ENCODE measurements at places on chromosomes 12 and 14.

- DNase-seq = no peak
Measured at GRCh38 chr14:72599579-72600470, 294.1 kb downstream of the DPF3 start.

DNA sequence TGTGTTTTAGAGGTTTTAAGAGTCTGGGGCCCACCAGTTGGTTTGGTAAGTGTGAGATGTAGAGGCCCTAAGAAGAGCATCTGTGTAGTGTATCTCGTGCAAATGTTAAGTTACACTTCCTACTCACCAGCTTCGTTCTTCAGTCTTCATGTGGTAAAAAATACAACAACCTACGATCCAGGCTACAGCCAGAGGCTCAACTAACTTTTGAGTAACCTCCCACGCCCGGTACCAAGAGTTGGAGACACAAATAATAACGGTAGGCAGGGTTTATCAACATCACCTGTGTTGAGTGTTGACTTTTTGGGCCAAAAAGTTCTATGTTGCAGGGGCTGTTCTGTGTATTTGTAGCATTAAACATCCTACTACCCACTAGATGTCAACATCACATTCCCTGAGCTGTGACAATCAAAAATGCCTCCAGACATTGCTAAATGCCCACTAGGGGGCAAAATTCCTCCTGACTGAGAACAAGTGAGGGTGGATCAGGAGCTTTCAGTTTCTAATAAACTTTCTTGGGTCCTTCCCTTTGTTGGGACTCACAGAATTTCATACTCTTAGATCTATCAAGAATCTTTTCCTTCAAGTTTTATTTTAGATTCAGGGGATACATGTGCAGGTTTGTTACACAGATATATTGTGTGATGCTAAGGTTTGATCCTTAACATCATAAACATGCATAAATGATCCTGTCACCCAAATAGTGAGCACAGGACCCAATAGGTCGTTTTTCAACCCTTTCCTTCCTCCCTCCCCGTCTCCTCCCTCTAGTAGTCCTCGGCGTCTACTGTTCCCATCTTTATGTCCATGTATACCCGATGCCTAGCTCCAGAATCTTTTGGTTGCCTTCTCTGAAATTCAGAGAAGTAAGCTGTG, 94.7 kb downstream of the SLC2A13 start:
- peak; percentile 48 for DNase-seq

DNA sequence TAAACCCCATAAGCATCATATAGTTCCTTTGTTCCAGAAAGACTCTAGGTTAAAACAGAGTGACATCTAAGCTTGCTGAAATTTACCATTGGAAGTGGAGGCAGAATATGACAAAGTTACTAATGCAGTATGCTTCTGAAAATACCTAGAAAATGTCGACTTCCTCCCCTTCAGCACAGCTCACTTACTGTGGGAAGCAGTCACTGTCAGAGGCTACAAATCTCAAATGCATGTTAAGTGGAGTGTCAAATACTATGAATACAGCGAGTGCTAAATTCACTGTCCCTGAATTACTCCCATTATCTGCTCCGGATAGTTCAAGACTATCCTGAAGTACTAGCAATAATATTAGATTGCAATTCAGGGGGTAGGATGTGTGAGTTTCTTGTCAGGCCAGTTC, 1454.6 kb downstream of the AACS start:
- DNase-seq = no peak

DNA sequence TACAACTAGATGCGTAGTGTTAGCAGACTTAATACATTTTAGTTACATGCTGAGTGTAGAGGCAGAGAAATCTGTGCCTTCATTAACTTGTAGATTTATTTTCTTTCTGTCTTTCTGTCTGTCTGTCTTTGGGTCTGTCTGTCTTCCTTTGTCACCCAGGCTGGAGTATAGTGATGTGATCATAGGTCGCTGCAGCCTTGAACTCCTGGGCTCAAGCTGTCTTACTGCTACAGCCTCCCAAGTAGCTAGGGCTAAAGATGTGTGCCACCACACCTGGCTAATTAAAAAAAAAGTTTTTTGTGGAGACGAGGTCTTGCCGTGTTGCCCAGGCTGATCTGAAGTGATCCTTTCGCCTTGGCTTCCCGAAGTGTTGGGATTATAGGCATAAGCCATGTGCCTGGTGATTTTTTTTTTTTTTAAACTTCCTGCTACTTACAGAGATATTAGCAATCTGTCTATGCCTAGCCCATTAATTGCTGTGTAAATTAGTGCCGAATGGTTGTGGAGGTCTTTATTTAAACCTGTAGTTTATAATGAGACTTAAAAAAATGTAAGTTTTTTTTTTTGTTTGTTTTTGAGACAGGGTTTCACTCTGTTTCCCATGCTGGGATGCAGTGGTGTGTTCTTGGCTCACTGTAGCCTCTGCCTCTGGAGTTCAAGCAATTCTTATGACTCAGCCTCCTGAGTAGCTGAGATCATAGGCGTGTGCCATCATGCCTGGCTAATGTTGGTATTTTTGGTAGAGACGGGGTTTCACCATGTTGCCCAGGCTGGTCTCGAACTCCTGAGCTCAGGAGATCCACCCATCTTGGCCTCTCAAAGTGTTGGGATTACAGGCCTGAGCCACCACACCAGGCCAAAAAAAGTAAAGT, 22.8 kb downstream of the ERC1 start:
- DNase-seq = no peak

- DNase-seq = no peak
Measured at GRCh38 chr14:90987140-90987539, 73.3 kb downstream of the RPS6KA5 start.

- DNase-seq = no peak
Measured at GRCh38 chr12:96187956-96188355, 6.2 kb upstream of the ELK3 start.

- DNase-seq = no peak
Measured at GRCh38 chr12:126727218-126728075, 1539.5 kb upstream of the TMEM132C start.

DNA sequence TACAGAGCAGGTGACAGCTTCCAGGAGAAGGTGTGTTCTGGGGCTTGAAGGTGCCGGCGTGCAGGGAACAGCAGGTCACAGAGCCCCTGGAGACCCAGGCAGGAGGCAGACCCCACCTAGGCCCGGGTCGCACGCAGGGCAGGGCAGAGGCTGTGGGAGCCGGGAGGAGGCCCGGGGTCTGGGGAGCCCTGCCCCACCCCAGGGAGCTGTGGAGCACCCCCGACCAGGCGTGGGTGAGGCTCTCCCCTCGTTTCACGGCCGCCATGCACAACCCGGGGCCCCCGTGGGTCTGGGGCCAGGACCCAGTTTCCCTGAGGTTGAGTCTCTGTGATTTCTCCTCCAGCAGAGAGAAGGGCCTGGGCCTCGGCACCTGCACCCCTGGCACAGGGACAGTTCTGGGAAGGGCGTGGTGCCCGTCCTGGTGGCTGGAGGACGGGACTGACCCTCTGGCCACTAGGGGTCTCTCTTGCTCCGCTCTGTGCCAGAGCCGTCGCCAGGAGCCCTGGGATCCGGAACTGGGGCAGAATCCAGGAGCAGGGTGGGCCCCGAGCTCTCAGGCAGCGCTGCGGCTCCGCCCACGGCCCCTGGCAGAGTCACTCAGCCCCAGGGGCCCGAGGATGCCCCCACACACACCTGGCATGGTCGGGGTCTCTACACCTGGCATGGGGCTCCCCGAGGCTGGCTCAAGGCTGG, 75.2 kb upstream of the FBRSL1 start:
- DNase-seq = peak; percentile 27

DNA sequence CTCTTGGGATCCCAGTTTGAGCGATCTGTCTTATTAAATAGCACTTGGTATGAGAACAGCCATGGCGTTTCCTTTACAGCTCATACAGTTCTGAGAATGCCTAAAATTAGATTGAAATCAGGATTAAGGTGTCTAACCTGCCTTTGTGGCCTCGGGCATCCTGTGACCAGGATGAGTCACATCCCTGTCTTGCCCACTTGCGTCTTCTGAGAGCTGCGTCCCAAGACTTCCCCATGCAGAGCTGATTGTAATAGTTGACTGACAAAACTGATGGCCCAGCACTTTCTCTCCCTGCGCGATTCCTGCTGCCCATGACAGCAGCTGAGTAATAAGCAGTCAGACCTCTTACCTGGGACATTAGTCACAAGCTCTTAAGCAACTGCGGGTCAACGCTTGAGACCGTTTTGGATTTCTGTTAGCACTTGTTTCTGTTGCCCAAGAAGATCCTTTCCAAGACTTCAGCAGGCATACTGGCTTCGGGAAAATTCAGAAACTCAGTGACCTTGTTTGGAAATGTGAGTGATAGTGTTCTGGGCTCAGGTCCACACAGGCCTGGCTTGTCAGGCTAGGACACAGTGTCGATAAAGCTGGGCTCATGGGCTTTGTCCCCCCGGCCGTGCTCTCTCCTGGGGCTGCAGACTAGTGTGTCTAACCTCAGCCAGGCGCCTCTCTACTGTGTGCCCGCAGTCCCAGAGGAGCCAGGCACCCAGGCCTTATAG, 169.9 kb upstream of the HIF1A start:
- DNase-seq = peak; percentile 28

DNA sequence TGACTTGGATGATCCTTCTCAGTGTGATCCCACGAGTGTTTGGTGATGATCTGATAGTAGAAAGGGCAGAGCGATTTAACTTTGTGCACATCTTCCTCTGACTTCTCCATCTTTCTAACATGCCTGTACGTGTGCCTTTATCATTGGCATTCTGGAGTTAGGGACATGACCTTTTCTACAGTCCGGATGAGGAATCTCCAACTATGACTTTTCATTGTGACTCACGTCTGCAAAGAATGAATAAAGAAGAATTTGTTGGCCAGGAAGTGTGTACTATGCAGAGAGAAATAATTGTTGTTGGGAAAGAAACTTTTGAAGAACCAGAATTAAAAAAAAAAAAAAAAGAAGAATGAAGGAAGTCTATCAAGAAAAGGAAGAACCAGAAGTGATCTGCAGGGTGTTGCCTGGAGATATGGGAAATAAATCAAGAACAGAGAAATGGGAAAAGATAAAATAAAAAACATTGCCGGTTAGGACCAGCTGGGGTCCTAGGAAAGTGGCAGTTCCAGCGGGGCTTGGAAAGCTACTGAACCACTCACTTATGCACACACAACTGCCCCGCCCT, 25.3 kb downstream of the PPFIBP1 start:
- no peak for DNase-seq

- DNase-seq = no peak
Measured at GRCh38 chr12:80802652-80803400, 86.1 kb downstream of the MYF5 start.

GRCh38 chr12:32089156-32089555, 17.5 kb upstream of the BICD1 start:
- no peak for DNase-seq

GRCh38 chr12:5369298-5369697, 62.6 kb upstream of the NTF3 start:
- DNase-seq = no peak

GRCh38 chr14:33026850-33027430, 88.3 kb downstream of the NPAS3 start:
- DNase-seq = peak; percentile 46

DNA sequence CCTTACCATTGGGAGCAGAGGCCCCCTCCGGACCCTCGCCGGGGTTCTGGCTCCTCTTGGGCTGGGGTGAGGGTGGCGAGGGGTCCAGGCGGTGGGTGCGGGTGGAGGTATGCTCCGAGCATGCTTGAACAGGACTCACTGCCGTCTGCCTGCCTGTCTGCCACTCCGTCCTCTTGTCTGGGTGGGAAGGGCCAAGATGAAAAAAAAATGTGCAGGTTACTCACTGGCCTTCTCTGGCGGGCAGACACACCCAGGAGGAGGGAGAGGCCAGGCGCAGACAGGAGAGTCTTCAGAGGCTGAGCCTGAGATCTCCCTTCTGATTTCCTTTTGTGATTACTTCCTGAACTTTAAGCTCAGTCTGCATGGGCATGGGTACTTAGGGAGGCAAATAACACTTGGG, 76.1 kb downstream of the STON2 start:
- no peak for DNase-seq

DNA sequence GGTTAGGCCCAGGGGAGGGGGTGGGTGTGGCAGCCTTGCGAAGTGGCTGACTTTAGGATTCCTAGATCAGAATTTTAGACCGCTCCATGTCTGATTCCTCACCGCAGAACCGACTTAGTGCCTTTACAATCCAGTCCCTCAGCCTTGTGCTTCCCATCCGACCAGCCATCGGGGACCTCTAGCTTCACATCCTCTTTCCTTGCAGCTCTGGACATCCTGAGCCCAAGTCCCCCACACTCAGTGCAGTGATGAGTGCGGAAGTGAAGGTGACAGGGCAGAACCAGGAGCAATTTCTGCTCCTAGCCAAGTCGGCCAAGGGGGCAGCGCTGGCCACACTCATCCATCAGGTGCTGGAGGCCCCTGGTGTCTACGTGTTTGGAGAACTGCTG, 557 bp downstream of the COPS7A start:
- DNase-seq = no peak

DNA sequence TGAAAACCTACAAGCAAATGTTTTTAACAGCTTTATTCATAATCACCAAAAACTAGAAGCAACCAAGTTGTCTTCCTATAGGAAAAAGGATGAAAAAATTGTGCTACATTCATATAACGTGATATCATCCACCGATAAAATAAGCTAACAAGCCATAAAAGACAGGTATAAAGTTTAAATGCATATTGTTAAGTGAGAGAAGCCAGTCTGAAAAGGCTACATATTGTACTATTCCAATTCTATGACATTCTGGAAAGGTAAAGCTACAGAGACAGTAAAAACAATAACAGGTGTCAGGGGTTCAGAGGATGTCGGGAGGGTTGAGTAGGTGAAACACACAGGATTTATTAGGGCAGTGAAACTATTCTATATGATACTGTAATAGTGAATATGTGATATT, 22.7 kb downstream of the CDKL1 start:
- DNase-seq = no peak

- DNase-seq = no peak
Measured at GRCh38 chr14:35352274-35353233, 52.0 kb downstream of the NFKBIA start.

DNA sequence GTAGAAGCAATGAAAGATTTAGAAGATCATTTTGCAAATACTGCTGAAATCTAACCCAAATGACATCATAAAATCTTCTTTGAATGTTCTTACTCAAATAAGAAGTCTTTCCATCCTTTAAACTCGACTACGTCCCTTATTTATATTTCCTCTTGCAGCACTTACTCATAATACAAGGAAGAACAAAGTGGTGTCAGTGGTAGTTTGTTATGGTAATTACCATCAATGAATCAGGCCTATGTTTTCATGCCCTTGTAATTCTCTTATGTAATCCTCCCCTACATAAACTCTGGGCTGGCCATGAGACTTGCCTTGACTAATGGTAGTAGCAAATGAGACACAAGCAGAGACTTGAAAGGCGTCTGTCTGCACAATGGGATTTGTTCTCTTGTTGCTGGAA, 17.0 kb downstream of the EEA1 start:
- no peak for DNase-seq

- no peak for DNase-seq
Measured at GRCh38 chr12:92199819-92200576, 54.4 kb upstream of the BTG1 start.

DNA sequence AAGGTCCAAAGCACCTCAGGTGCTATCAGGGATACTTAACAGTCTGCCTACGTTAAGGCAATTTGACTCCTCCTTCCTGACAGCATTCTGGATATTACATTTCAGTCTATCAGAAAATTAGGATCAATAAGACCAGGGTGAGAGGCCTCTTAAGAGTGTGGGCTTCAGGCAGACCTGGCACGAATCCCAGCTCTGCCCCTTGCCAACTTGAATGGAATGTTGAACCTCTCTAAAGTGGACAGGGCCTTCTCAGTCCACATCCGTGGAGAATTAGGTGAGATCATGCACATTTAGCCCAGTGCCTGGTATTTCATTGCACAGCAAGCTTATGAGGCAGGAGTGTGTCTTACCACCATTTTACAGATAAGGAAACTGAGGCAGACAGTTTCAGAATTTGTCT, 25.9 kb downstream of the DCAF4 start:
- no peak for DNase-seq
